ENCODE measurements at places on chromosomes 3 and 15.

DNA sequence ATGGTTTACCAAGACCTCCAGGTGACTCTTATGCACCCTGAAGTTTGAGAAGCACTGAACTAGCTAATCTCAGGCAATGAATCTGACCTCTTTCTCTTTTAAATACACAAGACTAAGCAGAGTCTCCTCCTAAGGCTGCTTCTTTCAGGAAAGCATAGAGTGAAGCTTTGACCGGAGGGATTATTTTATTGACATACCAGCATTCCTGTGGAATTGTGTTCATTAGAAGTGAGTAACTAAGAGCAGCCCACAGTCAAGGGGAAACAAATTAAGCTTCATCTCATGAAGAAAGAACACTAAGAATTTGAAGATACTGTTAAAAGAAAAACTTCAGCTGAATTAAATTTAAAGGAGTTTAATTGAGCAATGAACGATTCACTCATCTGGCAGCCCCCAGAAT lies 963.5 kb downstream of the NTRK3 start:
- DNase-seq, result no peak

- DNase-seq, result no peak
Observed at GRCh38 chr3:138078096-138078495, 37.3 kb downstream of the DZIP1L start.

GRCh38 chr3:98890965-98891910 lies 10.3 kb downstream of the DCBLD2 start:
- DNase-seq, result no peak

GRCh38 chr15:47434596-47434995 lies 282.7 kb upstream of the SEMA6D start:
- no peak for DNase-seq

Data from SW 1271 (cell line).